Fibroblast of skin of right quadriceps (primary cell): ENCODE measurements at places on chromosomes 16 and 17.

GRCh38 chr16:12215277-12216105, 239.0 kb downstream of the SNX29 start:
- DNase-seq, result no peak

DNA sequence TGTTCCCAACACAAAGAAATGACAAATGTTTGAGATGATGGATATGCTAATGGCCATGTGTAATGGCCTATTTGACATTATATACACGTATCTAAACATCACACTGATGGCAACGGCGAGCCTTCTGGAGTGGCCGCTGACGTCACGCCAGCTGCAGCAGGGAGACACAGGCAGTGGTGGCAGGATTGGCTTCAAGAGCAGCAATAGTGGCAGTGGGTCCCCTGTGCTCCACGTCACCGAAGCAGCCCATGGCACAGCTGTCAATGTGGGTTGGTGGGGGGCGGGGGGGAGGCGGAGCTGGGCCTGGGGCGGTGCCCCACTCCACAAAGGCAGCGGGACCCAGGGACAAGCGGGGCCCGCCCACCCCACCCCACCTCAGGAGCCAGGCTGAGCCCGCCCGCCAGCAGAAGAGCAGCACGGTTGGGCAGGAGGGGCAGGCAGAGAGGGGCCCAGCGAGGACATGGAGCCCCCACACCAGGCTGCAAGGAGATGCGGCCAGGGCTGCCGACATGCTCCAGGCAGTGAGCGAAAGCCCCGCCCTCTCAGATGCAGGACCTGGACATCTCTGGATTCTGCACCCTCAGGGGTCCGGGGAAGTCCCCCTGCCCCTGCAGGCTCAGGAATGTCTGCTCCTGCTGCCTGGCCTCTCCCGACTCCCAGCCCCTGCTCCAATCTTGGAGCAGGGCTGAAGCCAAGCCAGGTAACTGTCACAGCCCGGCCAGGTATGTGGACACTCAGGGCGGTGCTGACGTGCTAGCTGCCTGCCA, 64.6 kb downstream of the USP32 start:
- DNase-seq, result no peak

- no peak for DNase-seq
These were observed 55.7 kb downstream of the CENPV start for GRCh38 chr17:16297367-16298139.

DNA sequence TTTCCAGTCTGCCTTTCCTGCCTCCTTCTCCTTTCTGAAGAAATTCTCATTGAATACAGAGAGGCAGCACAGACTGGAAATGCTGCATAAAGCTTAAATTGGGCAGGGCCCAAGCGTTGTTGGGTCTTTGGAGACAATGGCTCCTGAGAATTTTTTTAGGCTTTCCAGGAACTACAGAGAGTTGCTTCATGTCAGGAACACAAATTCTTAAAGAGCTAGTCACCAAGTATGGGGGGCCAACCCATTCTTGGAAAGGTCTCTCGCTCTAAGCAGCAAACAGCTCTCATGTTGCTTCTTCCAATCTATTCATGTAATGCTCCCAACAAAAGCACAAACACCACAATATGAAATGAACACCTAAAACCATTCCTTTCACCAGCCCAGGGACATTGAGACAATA, 6.9 kb downstream of the HNF1B start:
- DNase-seq, result peak; percentile 45

GRCh38 chr17:16878084-16878483, 93.8 kb downstream of the TNFRSF13B start:
- DNase-seq, result no peak

GRCh38 chr17:62790564-62790986, 17.5 kb downstream of the MARCHF10 start:
- DNase-seq, result peak; percentile 81

GRCh38 chr16:56279132-56279531, 87.8 kb downstream of the GNAO1 start:
- DNase-seq, result no peak

DNA sequence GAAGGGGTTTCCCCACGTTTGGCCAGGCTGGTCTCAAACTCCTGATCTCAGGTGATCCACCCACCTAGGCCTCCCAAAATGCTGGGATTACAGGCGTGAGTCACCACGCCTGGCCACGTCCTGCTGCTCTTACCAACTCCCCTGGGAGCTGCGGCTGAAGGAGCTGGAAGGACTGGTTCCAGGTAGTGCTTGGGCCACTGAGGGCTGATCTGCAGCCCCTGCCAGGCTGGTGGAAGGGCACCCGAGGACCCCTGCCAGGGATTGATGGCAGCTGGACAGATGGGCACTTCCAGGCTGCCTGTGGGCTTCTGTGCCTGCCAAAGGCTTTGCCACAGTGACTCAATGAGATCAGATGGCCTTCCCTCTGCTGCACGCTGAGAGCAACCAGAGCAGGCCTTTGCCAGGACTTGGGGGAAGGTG, 2.3 kb downstream of the OXLD1 start:
- no peak for DNase-seq

GRCh38 chr16:70686376-70687101, 686 bp upstream of the MTSS2 start:
- no peak for DNase-seq

DNA sequence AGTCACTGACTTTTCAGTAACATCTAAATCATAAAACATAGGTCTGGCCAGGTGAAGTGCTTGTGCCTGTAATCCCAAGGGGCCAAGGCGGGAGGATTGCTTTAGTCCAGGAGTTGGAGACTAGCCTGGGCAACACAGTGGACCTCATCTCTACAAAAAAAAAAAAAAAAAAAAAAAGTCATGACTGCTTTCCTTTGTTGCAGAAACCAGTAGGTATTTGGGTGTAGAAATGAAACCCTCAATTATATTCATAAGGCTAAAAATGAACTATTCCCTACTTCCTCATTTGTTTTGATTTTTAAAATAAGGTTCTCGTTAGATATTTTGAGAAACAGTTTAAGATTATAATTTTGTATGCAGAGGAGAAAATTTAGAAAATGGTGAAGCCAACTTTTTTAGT, 26.0 kb downstream of the PITPNC1 start:
- DNase-seq, result no peak

- no peak for DNase-seq
These were observed 57.8 kb upstream of the CIBAR2 start for GRCh38 chr16:85170066-85170491.

GRCh38 chr16:8986111-8986510, 22.4 kb upstream of the USP7 start:
- DNase-seq, result no peak

DNA sequence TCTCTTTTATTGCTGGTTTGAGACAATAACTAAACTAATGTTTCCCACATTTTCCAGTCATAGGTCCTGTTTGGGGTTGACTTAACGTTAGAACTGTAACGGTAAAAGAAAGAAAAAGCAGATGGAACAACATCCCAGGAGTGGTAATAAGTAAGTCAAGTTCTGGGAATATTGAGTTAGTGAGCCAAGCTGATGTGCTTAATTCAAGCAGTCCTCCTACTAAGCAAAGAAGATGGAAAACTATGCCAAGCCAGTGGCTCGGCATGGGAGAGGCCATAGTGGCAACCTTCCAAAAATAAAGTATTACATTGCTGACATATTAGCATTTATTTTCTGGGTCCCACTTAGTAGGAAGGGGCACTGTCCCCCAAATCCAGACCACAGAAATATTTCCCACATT, 161.7 kb upstream of the CDH5 start:
- peak; percentile 69 for DNase-seq

DNA sequence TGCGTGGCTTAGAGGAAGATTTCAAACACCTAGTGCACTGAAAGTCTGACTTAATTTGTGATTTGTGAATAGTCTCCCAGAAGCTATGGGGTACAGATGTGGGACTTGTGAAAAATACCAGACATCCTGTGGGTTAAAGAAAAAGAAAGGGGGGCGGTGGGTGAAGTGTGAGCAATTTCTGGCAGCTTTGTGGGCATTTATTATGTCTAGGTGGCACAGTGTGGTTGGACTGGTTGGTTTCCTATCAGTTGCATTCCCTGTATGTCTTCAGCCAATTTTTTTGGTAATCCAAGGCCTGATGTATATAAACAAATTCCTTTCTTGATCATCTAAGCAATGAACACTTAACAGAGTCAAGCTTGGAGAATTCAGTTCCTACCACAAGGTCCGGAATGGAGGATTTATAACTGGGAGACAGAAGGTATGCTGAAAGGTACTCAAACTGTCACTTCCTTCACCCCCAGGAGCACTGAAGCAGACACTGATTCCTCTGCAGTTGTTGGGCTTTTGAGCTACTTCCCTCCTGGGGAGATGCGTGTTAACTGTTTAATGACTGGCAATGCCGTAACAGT, 211.6 kb downstream of the WWOX start:
- DNase-seq, result peak; percentile 86

- DNase-seq, result no peak
These were observed 5.7 kb upstream of the ZNF469 start for GRCh38 chr16:88376835-88377726.

GRCh38 chr16:90027611-90028010, 8.4 kb upstream of the DBNDD1 start:
- no peak for DNase-seq

DNA sequence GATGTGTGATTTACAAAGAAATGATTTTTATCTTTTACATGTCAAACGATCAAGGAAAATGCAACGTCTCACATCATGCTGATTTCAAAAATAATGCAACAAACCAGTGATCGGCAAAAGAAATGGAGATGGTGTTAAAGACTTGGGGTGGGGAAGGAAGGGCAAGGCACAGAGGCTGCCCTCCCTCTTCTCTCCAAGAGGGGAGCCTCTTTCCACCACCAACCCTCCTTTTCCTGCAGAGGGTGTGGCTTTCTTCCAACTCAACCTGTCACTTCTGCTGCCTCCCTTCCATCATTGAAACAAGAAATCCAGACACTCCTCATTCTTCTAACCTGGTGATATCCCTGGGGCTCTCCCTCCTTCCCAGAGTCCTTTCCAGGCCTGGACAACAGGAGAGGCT, 320.8 kb downstream of the SLC39A11 start:
- no peak for DNase-seq
